Stimulated activated CD4-positive, alpha-beta T cell treated with anti-CD3 and anti-CD28 coated beads, Interleukin-15, amount 100 ng/mL, for 48 hours (primary cell): ENCODE measurements at places on chromosomes 12 and 14.

DNA sequence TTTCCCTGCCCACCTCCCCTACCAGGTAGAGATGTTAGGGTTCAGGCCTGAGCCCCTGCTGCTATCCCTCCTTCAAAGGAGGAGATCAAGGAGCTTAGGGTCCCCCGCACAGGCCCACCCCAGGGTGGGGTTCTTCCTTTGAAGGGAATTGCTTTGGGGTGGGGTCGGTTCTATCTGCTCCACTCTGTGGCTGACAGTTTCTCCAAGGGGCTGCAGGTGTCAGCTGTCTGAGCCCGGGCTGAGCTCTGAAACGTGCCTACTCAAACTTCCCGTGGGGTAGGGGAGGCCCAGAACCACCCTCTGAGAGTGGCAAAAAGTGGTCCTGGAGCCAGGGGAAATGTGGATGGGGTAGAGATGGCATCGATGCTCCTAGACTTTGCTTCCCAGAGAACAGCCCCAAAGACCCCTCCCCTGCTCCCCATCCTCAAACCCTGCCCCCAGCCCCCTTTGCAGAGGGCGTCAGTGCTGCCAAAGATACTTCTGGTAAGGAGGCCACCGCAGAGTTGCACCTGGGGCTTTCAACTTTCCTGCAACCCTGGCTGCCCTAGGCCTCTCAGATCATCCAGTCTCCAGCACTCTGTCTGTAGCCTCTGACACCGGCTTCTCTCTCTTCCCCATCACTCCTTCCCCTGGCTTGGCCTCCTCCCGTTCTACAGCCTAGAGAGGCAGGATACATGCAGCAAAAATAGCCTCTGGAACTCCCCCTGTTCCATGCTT lies 6.3 kb upstream of the CD4 start:
- DNase-seq = no peak

- no peak for DNase-seq
Observed at GRCh38 chr12:41992022-41992421, 152.7 kb downstream of the GXYLT1 start.

DNA sequence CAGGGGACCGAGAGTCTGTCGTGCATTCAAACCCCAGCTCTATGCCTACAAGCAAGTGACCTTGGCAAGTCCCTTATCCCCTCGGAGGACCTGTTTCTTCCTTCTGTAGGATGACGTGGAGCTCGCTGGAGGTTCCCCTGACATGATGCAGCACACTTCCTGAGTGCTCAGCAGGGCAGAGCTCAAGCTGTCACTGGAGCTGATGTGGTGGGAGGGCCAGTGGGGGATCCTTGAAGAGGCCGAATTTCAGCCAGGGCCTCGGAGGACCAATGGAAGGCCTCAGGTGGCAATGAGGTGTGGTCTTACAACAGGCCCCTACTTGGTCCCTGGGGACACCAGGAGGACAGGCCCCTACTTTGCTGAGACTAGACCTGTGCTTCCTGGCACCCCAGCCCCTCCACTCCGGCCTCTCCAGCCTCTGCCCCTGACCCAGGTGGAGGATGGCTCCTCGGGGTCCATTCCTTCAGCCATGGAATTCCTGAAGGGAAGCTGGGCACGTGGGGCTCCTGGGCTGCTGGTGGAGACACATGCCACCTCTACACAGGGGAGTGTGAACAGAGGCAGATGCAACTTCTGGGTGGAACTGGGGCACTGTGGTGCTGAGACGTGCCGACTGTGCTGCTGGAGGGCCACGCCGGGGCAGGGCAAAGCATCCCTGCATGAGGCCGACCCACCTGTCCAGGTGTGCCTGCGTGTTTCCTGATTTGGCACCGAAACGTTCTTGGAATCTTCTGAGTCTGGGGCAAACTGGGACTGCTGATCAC lies 18.7 kb upstream of the KIF26A start:
- DNase-seq = no peak

- no peak for DNase-seq
Observed at GRCh38 chr14:85444635-85445034, 85.3 kb upstream of the FLRT2 start.

- DNase-seq = no peak
Observed at GRCh38 chr14:59221568-59221967, 33.1 kb downstream of the DAAM1 start.

- DNase-seq = no peak
Observed at GRCh38 chr12:68422956-68423574, 90.9 kb upstream of the MDM1 start.

DNA sequence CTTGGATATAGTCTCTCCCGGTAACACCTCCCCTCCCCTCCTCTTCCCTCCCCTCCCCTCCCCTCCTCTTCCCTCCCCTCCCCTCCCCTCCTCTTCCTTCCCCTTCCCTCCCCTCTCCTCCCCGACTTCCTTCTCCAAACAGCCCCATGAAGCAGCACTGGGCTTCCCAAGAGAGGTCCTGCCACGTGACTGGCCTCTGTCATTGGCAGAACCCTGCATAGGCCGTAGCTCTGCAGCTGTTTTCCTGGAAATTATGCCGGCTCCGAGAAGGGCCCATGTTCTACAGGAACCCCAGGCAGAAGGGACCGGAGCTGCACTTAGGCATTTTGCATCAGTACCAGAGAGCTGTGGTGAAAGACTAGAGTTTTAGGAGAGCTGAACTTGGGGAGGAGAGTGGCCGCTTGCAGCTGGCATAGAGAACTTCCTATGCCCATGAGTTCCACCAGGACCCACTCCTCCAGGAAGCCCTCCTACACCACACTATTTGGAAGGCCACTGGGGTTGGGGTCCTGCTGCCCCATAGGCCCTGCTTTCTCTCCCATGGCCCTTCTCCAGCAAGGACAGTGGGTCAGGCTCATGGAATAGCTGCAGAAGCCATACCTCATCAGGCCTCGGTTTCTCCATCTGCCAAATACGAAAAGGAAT lies 5.1 kb upstream of the TNFAIP2 start:
- no peak for DNase-seq

- DNase-seq = no peak
Observed at GRCh38 chr14:68384335-68384734, 408.5 kb downstream of the ZFP36L1 start.

GRCh38 chr12:19937161-19937560 lies 431.2 kb upstream of the PDE3A start:
- no peak for DNase-seq

- no peak for DNase-seq
Observed at GRCh38 chr12:113612076-113612728, 140.5 kb upstream of the LHX5 start.
